Activated naive CD4-positive, alpha-beta T cell treated with Interleukin-2 at 50 U/mL for 16 hours (primary cell): ENCODE measurements at places on chromosomes 7 and 10.

- peak; percentile 64 for DNase-seq
Measured at GRCh38 chr10:79069325-79070080, 737 bp downstream of the ZMIZ1 start.

GRCh38 chr10:76939933-76940468 lies 697.6 kb downstream of the KCNMA1 start:
- no peak for DNase-seq

GRCh38 chr7:37833107-37833817 lies 15.1 kb upstream of the NME8 start:
- DNase-seq: peak; percentile 21

- DNase-seq: no peak
Measured at GRCh38 chr7:98329791-98330373, 48.4 kb downstream of the BRI3 start.

GRCh38 chr7:108623220-108623619 lies 53.5 kb downstream of the DNAJB9 start:
- no peak for DNase-seq

- DNase-seq: no peak
Measured at GRCh38 chr7:50481867-50482266, 31.7 kb upstream of the FIGNL1 start.
